ENCODE measurements at places on chromosomes 16 and 17. TPM values are rescaled to one million over a fixed set of nuclear protein-coding genes. Genes with fewer than 3 reads are reported as not detected.

DNA sequence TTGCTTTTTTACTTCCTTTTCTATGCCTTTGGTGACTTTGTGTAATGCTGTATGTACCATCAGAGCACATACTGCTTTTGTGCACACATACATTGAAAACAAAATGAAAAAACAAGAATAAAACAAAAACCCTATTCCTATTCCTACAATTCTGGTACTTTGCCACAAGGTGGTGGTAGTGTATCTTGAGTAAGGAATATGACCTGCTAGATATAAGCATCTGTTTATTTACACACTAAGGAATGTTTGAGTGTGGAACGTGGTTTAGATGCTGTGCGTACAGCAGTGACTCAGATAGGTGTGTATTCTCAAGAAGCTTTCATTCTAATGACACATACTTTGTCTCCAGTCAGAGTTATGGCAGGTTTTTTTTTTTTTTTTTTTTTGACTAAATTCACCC lies 606.2 kb downstream of the WWOX start:
- DNase-seq = no peak
- H3K27ac ChIP-seq = no peak overlapping the region
- H3K4me3 ChIP-seq = no peak overlapping the region
- H3K36me3 ChIP-seq = no peaks in the 10 kb centered on the region

- DNase-seq = no peak
- no peak overlapping the region for H3K27ac ChIP-seq
- no peaks in the 10 kb centered on the region for H3K4me1 ChIP-seq
- H3K36me3 ChIP-seq = no peaks in the 10 kb centered on the region
- no peaks in the 10 kb centered on the region for H3K27me3 ChIP-seq
- H3K4me3 ChIP-seq = no peak overlapping the region
Measured at GRCh38 chr17:60311936-60312335, 80.0 kb downstream of the USP32 start.

The KRT24 gene
- total RNA-seq = not detected

DNA sequence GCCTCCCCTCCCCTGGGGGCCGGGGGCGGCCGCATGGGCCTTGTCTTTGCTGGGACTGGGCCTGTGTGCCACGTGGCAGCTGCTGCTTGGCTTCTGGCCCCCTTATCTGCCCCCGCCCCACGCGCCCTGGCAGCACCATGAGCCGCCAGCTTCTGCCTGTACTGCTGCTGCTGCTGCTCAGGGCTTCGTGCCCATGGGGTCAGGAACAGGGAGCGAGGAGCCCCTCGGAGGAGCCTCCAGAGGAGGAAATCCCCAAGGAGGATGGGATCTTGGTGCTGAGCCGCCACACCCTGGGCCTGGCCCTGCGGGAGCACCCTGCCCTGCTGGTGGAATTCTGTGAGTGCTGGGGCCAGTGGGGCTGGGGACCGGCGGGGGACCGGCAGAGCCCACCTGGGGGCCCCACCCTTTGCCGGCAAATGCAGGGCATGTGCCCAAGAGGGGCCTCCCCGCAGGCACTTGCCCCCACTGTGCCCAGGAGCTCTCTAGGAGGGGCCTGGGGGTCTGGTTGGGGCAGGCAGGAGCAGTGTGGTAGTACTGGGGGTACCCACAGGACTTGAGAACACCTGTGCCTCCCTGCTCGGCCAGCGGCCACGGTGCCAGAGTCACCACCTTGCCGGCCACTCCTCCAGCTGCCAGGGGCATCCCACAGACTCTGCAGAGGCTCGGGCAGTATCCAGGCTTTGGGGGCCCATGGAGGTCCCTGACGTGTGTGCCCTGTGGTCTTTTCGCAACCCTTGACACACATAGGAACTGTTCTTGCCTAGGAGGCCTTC lies at the start of gene PDIA2:
Gene PDIA2, plus strand, starts transcription at position 132 of the 773 bp plus-strand sequence. Its CDS starts 6 bp downstream, at position 138.
- H3K27me3 ChIP-seq = no peaks in the 10 kb centered on the region
- H3K4me3 ChIP-seq = no peak within 1 kb of the TSS
- H3K36me3 ChIP-seq = no peaks in the 10 kb centered on the region
- no peak within 1 kb of the TSS for H3K27ac ChIP-seq
- no peaks in the 10 kb centered on the region for H3K4me1 ChIP-seq

The KRTAP4-5 gene
- not detected for total RNA-seq

DNA sequence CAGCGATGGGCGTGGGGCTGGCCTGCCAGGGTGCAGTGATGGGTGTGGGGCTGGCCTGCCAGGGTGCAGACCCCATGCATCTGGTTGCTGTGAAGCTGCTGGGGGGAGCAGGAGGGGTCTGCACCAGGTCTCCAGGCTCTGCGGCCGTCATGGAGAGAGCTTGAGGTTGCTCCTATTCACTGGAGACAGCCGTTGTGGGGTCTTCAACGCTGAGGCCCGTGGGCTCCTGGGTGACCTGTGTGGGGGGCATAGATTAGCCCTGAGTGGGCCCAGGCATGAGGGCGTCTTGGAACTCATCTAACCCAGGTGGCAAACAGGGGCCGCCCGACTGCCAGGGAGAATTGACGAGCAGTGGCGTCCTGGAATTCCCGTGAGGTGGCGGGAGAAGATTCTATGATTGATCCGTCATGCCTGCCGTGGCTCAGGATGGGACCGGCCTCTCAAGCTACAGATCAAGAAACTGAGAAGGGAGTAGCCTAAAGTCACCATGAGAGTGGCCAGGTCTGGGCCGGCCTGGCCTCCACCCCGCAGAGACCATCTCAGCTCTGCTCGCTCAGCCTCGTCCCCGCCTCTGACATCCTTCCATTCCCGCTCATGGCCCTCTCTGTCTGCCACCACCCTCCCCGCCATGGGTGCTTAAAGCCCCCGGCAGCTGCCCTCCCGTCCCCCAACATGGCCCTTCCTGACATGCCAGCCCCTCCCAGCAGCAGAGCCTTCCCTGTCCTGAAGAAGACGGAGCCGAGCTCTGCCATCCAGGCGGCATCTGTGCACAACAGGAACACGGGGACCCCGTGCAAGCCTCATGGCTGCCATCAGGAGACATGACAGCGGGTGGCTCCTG lies 50.7 kb upstream of the ACSF3 start:
- DNase-seq = no peak
- no peaks in the 10 kb centered on the region for H3K4me1 ChIP-seq
- no peaks in the 10 kb centered on the region for H3K36me3 ChIP-seq
- H3K27me3 ChIP-seq = no peaks in the 10 kb centered on the region
- H3K4me3 ChIP-seq = no peak overlapping the region
- H3K27ac ChIP-seq = no peak overlapping the region

DNA sequence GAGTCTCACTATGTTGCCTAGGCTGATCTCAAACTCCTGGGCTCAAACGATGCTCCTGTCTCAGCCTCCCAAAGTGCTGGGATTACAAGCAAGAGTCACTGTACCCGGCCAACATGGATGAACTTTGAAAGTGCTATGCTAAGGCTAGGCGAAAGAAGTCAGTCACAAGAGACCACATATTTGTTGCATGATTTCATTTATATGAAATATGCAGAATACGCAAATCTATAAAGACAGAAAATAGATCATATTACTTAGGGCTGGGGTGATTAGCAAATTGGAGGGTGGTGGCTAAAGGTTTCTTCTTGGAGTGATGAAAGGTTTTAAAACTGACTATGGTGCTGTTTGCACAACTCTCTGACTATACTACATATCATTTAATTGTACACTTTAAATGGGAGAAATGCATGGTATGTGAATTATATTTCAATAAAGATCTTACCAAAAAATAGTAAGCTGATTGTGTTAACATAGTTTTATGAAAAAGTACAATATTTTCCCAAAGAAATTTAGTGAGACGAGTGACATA lies 1.2 kb upstream of the FLYWCH1 start:
- no peaks in the 10 kb centered on the region for H3K27me3 ChIP-seq
- H3K4me3 ChIP-seq = no peak overlapping the region
- H3K27ac ChIP-seq = no peak overlapping the region
- peaks cover 11% of the 10 kb centered on the region for H3K4me1 ChIP-seq
- DNase-seq = no peak
- peaks cover 10% of the 10 kb centered on the region for H3K36me3 ChIP-seq

The HS3ST4 gene
- total RNA-seq = not detected

DNA sequence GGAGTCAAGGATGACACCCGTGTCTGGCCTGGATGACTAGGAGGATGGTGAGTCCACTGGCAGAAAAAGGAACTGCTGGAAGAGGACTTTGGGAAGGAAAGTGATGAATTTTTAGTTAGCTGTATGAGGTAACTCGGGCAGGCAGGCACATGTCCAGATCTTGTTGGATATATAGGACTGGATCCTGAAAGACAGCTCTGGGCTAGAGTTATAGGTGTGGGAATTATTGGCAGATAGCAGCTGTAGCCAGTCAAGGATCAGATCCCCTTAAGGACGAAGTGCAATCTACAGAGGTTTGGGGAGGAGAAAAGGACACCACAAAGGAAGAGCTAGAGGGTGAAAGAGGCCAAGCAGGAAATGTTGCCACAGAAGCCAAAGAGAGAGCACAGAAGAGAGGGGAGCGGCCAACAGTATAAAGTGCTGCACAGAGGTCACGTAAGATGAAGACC lies 10.1 kb downstream of the CYB5D1 start:
- H3K4me3 ChIP-seq = no peak overlapping the region
- H3K36me3 ChIP-seq = no peaks in the 10 kb centered on the region
- no peak for DNase-seq
- peaks cover 5% of the 10 kb centered on the region for H3K4me1 ChIP-seq

GRCh38 chr17:64099543-64099942 lies 30.4 kb downstream of the ERN1 start:
- H3K36me3 ChIP-seq = peaks cover 28% of the 10 kb centered on the region
- DNase-seq = no peak
- no peak overlapping the region for H3K27ac ChIP-seq

- no peak overlapping the region for H3K4me3 ChIP-seq
- H3K27me3 ChIP-seq = no peaks in the 10 kb centered on the region
- no peak for DNase-seq
- no peak overlapping the region for H3K27ac ChIP-seq
- no peaks in the 10 kb centered on the region for H3K4me1 ChIP-seq
Measured at GRCh38 chr16:83046664-83047063, 419.9 kb downstream of the CDH13 start.

GRCh38 chr16:82190386-82190785 lies 20.4 kb upstream of the MPHOSPH6 start:
- no peak overlapping the region for H3K27ac ChIP-seq
- H3K27me3 ChIP-seq = no peaks in the 10 kb centered on the region
- DNase-seq = no peak

DNA sequence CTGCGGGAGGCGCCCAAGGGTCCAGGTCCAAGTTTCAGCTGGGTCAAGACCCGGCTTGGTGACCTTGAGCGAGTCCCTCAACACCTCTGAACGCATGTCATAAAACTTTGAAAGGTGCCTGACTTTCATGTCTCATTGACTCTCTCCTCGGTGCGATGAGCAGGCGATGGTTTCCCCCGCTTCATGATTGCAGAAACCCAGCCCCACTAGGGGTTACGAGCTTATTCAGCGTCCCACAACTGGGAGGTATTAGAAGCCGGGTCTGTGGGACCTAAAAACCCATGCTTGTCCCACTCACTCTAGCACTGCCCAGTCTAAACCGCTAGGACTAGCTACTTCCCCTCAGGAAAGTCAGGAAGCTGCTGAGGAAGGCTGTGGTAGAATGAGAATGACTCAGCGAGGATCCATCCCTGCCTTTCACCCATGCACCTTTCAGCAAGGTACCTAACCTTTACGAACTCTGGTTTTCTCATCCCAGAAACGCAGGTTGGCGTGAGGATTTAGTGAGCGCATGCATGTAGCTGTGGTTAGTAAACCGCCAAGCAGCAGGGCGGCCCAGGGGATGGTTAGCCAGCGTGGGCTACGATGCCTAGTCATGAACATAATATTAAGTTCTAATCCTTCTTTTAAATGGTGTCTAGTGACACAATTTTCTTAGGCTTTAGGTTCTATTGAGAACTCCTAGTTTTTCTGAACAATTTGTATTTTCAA lies 26.2 kb upstream of the RFFL start:
- peak overlapping the region; percentile 87 for H3K4me3 ChIP-seq
- peak overlapping the region; percentile 31 for H3K27ac ChIP-seq
- no peaks in the 10 kb centered on the region for H3K36me3 ChIP-seq
- DNase-seq = no peak
- H3K27me3 ChIP-seq = no peaks in the 10 kb centered on the region

- no peaks in the 10 kb centered on the region for H3K27me3 ChIP-seq
- no peak overlapping the region for H3K4me3 ChIP-seq
- peaks cover 5% of the 10 kb centered on the region for H3K4me1 ChIP-seq
Measured at GRCh38 chr17:43468691-43469139, 15.1 kb upstream of the DHX8 start.

The EIF3C gene
- 156 TPM for total RNA-seq

DNA sequence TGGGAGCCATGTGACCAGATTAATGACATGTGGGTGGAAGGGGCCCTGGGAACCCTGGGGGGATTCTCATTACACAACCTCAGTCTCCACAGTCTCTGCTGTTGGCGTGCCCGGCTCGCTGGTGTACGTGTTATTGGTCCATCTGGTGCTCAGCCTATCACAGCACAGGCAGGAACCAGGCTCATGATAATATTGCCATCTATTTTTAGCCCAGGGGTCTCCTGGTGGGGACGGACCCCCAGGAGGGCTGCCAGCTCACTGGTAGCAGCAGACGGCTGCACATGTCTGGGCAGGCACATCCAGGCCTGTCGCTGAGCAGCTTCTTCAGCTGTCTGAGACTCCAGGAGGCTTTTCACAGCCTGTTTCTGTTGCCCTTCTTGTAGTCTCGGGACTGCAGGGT lies 123.8 kb downstream of the RAB11FIP4 start:
- H3K4me1 ChIP-seq = no peaks in the 10 kb centered on the region
- H3K36me3 ChIP-seq = no peaks in the 10 kb centered on the region
- DNase-seq = no peak
- no peak overlapping the region for H3K27ac ChIP-seq
- no peak overlapping the region for H3K4me3 ChIP-seq
- no peaks in the 10 kb centered on the region for H3K27me3 ChIP-seq

GRCh38 chr16:57729182-57729484 lies 6.4 kb upstream of the KATNB1 start:
- no peak overlapping the region for H3K27ac ChIP-seq
- no peak for DNase-seq
- no peaks in the 10 kb centered on the region for H3K27me3 ChIP-seq
- H3K4me3 ChIP-seq = no peak overlapping the region

The KRT37 gene
- not detected for total RNA-seq

The KIF1C gene
- total RNA-seq = 110 TPM

- H3K27me3 ChIP-seq = no peaks in the 10 kb centered on the region
- H3K4me3 ChIP-seq = no peak overlapping the region
- H3K4me1 ChIP-seq = no peaks in the 10 kb centered on the region
- DNase-seq = no peak
Measured at GRCh38 chr16:50400967-50401348, 32.2 kb upstream of the BRD7 start.

DNA sequence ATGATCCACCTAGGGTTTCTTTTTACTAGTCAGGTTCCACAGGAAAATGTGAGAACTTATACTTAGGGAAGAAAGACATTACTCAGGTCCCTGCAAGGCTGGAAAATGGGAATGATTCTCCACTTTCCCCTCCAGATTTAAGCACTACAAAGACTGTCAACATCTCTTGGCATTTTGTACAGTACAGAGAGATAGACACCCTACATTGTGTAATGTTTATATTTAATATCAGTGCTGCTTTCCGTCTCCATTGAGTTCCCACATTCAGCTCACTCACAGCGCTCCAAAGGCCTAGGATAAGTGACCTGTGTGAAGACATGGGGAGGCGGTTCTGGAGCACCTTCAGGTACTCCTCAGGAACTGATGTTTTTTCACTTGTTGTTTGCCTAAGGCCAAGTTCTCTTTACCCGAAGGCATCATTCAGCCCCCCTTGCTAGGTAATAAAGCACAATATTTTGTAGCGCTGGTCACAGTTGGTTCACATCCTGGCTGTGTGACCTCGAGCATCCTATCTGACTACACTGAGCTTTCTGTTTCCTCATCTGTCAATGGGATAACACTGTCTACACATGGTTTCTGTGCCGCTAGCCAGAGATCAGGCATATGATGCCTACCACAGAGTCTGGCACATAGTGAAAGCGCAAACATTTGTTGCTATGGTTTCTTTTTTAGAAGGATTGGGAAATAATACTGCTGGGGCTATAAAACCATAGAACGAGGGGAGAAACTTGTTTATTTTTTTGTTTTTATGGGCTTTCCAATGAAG lies 226.6 kb downstream of the ZFHX3 start:
- no peak overlapping the region for H3K4me3 ChIP-seq
- DNase-seq = no peak
- H3K27me3 ChIP-seq = no peaks in the 10 kb centered on the region
- H3K36me3 ChIP-seq = no peaks in the 10 kb centered on the region
